ENCODE measurements at places on chromosomes 4 and X.
A peak's percentile ranks its signal among the peaks of the same experiment; 100 is the strongest.

GRCh38 chrX:150842198-150842685 lies 56.2 kb downstream of the CD99L2 start:
- no peak for DNase-seq

- DNase-seq = no peak
Observed at GRCh38 chr4:1592068-1592708, 91.9 kb downstream of the FAM53A start.

DNA sequence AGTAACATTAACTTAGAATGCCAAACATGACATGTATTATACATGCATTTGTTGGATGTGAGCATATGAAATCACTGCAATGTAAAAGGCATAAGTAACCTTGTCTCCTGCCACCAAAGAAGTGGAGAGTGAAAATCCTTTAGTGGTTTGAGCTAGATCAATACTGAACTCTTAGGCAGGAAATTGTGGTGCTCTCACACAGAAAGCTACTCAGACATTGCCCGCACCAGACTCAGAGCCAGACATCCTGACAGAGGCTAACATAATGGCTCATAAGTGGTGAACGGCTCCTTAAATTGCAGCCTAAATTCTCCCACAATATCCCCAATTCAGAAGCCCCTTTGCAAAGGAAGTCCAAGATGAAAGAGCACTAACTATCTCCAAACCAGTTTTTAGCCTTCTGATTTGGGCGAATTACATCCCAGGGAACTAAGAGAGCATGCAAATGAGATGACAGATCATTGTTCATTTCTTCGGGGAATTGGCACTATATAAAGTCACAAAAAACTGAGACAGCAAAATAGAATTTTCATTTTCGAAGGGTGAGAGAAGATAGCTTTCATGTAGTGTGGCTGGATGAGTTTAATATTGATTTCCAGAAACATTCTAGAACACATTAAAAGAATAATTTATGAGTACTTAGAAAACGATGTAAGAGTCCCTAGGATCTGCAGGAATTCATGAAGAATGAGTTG lies 233.6 kb upstream of the RPS6KA3 start:
- DNase-seq = no peak

DNA sequence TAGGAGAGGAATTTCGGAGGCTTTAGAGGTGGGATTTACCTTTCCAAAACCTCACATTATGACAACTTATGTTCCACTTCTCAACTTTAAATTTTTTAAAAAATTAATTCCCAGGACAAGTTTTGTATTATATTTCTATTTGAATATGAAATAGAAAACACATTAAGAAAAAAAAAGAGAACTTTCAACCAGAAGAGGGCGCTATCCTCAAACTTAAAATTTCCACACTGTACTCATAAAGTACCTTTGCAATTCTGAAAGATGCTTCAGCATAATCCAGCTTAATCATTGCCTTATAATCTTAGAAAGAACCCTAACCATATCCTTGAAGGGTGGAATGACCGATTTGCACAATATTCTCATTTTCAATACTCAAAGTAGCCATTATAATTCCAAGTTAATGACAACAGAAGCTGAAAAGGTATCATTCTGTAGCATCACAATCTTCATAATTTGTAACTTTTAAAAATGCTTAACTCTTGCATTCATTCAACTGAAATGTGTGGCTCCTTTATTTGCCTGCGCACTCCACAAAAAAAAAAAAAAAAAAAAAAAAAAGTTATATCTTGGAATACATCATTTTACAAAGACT lies 158.0 kb downstream of the KCNIP4 start:
- peak; percentile 22 for DNase-seq

- DNase-seq = no peak
Observed at GRCh38 chrX:148588649-148589310, 88.4 kb downstream of the AFF2 start.

DNA sequence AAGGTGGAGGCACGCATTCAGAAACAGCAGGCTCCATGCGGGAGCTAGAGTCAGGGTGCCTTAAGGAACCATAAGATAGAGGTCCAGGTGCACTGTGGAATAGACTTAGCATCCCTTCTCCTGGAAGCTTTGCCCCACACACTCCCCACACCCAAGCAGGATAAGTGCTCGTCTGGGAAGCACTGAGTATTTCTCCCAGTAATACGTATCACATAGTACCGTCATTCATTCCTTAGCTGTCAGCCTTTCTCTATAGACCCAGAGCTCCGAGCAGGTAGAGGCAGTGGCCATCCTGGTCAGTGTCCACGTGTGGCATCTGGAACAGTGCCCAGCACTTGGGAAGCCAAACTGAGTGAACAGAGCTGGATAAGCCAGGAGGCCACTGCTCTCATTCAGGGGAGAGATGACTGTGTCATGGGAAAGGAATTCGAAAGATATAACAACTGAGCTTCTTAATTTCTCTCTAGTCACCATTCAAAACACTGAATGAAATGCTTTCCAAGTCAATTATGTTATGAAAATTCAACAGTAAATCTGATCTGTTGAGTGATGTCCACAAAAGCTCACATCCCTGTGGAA lies 9.9 kb downstream of the APBB2 start:
- no peak for DNase-seq

DNA sequence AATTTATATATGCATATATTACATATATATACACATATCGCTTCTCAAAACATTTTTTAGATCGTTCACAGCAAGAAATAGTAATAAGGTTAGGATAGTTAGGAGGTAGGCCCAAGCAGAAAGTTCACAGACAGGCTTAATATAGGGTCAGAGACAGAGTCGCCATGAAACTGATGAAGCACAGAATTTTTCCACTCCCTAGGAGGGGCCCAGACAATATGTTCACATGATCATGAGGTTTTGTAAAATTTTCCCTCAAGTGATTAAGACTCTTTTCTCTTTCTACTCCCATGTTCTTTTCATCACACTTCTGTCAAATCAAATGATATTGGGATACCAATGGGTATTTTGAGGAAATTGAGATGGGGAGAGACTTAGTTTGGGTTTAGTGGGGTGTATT lies 5.2 kb upstream of the ENAM start:
- DNase-seq = no peak

DNA sequence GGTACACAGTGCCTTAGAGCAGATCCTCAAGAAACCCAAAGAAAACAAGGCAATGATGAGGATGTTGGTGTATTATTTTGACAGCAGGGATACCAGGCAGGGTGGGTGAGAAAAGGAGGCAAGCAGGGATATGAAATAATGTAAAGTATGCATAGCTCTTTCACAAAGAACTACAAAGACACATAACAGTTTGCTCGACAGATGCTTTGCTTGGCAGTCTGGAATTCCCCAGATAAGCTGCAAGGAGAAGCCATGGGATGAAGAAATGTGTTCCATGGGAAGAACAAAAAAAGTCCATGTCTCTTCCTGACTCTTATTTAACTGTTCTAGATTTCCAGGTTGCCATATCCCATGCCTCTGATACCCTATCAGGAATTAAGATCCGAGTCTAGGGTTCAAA lies 75.4 kb downstream of the FAM13A start:
- no peak for DNase-seq

DNA sequence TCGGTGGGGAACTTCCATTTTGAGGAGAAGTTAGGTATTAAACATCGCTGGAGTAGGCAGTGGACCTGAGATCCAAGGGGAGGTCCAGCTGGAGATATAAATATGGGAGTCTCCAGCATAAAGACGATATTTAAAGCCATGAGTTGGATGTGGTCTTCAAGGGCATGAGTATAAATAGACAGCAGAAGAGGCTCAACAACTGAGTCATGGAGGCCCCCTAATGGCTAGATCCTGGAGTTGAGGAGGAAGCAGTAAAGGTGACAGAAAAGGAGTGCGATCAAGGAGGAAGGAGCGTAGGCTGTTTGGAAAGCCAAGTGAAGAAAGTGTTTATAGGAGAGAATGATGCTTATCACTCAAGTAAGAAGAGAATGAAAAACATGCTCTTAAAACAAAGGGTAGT lies 18.1 kb upstream of the APBB2 start:
- no peak for DNase-seq

DNA sequence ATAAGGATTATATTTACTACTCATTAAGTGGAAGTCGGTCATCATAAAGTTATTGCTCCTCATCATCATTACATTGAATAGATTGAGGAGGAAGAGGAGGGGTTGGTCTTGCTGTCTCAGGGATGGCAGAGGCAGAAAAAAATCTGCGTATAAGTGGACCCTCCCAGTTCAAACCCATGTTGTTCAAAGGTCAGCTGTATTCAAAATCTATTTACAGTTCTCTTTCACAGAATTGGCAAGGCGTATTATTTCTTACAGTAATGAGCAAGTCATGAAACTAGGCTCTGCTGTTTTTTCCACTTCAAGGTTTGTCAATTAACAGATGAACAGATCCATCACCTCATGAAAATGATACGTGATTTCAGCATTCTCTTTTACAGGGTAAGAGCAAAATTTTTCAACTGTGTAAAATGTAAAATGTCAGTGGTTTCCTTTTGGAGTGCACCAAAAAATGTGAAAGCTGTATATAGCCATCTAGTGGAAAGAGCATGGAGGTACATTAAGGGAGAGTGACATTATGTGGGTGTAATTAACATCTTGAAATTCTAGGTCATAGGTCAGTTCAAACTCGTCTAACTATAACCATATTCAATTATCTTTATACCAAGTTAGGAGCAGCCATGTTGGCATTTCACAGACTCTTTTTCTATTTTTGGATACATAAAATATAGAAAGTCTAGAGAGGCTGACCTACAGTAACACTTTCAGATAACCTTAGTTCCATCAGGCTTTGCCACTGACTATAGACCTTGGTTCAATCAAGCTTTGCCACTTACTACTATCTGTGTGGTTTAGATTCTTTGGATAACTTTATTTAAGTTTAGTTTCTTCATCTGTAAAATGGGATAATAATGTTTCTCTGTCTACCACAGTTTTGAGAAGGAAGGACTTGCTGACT lies 30.1 kb downstream of the NEIL3 start:
- no peak for DNase-seq

DNA sequence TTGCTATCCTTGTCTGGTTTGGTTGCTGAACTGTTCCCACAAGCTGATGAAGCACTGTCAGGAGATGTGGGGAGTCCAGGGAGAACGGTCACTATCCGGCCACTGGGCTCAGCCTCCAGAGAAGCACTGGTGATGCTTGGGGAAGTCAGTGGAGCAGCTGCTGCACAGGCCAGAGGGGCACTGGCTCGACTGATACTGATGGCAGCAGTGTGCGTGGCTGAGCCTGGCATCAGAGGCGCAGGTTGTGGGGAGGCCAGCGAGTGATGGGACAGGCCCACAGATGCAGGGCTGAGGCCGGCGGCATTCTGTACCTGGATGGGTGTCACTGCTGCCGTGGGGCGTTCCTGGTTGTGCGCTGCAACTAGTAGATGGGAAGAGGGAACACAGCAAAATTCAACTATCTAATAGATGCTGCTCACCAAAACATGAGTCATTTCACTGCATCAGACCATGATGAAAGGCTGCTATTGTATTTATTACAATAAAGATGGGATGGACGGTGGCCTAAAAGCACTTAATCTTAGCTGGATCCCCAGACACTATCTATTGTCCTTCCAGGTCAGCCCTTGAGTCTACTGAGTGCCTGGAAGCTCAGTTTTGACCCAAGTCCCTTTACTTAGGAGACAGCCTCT lies 106.3 kb upstream of the CBR4 start:
- no peak for DNase-seq

GRCh38 chrX:149819371-149819770 lies 37.6 kb downstream of the MAGEA9 start:
- no peak for DNase-seq

Measured in NCI-H1930 (cell line).